CD4-positive, alpha-beta T cell (primary cell): ENCODE measurements at places on chromosomes 12 and 14. TPM values are rescaled to one million over a fixed set of nuclear protein-coding genes. Genes with fewer than 3 reads are reported as not detected.

Gene TBX5
- not detected for total RNA-seq

Gene KLRF2
- total RNA-seq, result not detected

Gene MSRB3
- 0.17 TPM for total RNA-seq

Gene CFAP73
- 1.2 TPM for total RNA-seq

Gene FAM222A
- 1.1 TPM for total RNA-seq

Gene CCDC196
- not detected for total RNA-seq

Gene MPHOSPH9
- total RNA-seq, result 84.5 TPM

Gene LBHD2
- total RNA-seq, result not detected

Gene RTN1
- 0.14 TPM for total RNA-seq

Gene CAPZA3
- total RNA-seq, result not detected

Gene FGF6
- total RNA-seq, result not detected

Gene SERPINA9
- total RNA-seq, result not detected

Gene FOXN4
- not detected for total RNA-seq

Gene HRK
- not detected for total RNA-seq

Gene LMO3
- total RNA-seq, result not detected

Gene MIP
- not detected for total RNA-seq

Gene ENDOU
- total RNA-seq, result not detected

Gene FERMT2
- total RNA-seq, result 0.44 TPM

Gene REP15
- not detected for total RNA-seq

Gene KRT3
- total RNA-seq, result not detected

Gene CLEC7A
- total RNA-seq, result 3.7 TPM

Gene ATL1
- total RNA-seq, result 1.2 TPM

Gene STAC3
- total RNA-seq, result 2.0 TPM

Gene KRT71
- total RNA-seq, result not detected

Gene ACRBP
- 0.58 TPM for total RNA-seq

Gene ACVRL1
- not detected for total RNA-seq

Gene DIO3
- total RNA-seq, result not detected

Gene B3GNT4
- not detected for total RNA-seq

Gene OASL
- 34.7 TPM for total RNA-seq

Gene LRRK2
- 0.42 TPM for total RNA-seq

Gene DMAC2L
- total RNA-seq, result 10.8 TPM

Gene PPP1R1A
- not detected for total RNA-seq

Gene TAS2R14
- 1.1 TPM for total RNA-seq

Gene DDX51
- 58.0 TPM for total RNA-seq

Gene JAG2
- 0.66 TPM for total RNA-seq

Gene C12orf60
- 0.22 TPM for total RNA-seq

Gene OR6C6
- total RNA-seq, result not detected

Gene SGPP1
- 16.6 TPM for total RNA-seq

Gene ISM2
- not detected for total RNA-seq

Gene CLEC2A
- total RNA-seq, result not detected

Gene FOXA1
- not detected for total RNA-seq

Gene ART4
- total RNA-seq, result not detected

Gene PROX2
- total RNA-seq, result 0.25 TPM

Gene DNAI7
- total RNA-seq, result 0.36 TPM
